ENCODE measurements at places on chromosomes 13 and 19.

GRCh38 chr19:45098521-45099466 is 5.8 kb downstream of the PPP1R37 start:
- DNase-seq: no peak

DNA sequence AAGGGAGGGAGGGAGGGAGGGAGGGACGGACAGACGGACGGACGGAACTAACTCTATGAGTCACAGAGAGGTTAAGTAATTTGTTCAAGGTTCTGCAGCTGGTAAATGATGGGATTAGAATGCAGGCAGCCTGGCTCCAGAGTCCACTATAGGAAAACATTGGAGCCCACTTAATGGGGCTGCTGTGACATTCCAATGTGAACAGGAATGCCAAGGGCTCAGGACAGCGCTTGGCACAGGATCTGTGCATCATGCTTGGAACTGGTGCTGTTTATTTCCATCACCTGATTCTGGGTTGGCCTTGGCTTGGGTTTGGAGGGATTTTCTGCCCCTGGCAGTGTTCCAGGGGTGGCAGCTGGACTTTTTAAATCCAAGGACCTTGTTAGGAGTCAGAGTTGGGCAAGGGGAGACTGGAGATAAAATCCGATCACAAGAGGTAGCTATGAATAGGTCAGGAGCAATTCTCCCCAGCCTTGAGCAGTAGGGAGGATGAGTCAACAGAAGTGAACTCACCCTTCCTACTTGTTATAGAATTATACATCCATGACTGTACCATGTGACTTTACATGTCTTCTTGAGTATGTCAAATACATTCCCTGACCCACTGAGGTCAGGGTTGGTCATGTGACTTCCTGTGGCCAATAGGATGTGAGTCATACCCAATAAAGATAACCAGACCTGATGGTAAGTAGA is 7.8 kb upstream of the HIF3A start:
- DNase-seq: no peak

- DNase-seq: no peak
Measured at GRCh38 chr13:59997976-59998375, 165.8 kb downstream of the DIAPH3 start.

- DNase-seq: no peak
Measured at GRCh38 chr19:54473892-54474372, 836 bp upstream of the CDC42EP5 start.

DNA sequence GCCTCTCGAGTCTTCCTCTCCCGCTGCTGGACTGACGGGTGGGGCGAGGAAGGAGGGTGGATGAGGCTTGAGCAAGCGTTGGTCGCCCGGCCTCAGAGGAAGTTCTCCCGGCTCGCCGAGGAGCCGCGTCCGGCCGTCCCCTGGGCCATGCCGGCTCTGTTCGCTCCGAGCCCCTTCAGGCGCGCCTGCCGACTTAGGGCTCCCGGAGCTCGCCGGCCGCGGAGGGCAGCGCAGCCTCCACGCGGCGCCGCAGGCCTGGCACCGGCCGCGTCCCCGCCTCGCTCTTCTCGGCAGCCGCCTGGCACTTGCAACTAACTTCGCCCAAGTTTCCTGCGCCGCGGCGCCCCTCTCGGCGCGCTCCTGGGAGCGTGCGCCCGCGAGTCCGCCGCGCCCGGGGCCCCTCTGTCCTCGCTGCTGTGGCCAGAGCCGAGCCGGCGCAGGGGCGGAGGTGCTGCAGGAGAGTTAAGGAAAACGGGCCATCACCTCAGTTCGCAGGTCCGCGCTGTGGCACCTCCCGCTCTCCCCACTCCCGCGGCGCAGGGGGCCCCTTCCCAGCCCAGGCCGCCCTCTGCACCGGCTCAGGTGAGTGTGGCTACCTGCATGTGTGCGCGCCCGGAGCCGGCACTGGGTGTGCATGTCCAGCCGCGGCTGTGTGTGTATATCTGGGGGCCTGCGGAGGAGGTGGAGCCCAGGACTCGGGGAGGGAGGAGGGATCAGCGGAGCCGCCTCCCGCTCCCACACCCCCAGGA is 641 bp upstream of the SOX21 start:
- no peak for DNase-seq

DNA sequence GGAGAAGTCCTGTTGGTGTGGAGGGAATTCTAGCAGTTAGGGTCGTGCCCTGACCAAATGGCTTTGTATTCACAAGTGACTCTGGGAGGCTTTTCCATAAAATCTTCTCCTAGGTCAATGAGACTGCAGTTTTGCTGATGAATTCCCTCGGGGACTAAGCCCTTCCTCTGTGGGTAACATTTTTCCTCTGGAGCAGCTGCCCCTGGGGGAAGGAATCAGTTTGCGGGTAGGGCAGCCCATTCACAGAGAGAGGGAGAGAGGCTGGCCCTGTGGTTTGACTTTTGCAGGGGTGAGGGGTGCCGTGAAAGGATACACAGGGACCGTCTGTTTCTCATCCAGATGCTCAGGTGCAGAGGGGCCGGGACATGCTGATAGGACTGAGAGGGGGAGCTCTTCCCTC is 67.3 kb downstream of the ERICH6B start:
- no peak for DNase-seq

- DNase-seq: no peak
Measured at GRCh38 chr13:75196147-75196837, 285.7 kb downstream of the TBC1D4 start.

DNA sequence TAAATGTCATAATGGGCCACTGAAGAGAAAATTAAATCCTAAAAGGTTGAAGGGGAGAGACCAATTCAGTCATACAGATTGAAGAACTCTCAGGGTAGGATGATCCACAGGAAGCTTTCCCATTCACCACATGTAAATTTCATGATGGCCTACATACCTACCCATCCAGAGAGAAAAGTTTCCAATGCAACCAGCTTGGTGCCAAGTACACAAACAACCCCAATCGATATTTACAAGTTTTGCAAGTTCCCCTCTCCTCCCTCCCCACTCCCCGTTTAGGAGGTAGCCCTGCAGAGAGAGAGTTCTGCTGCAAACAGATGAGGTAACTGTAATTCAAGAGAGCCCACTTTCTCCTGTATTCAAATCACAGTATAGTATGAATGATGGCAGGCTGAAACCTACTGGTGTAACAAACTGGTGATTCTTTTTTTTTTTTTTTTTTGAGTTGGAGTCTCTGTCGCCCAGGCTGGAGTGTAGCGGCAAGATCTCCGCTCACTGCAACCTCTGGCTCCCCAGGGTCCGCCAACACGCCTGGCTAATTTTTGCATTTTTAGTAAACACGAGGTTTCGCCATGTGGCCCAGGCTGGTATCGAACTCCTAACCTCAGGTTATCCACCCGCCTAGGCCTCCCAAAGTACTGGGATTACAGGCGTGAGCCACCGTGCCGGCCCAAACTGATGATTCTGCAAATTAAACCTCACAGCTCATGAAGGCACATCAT is 14.4 kb downstream of the FOXO1 start:
- DNase-seq: no peak

- no peak for DNase-seq
Measured at GRCh38 chr13:28743020-28743419, 24.2 kb upstream of the SLC46A3 start.

DNA sequence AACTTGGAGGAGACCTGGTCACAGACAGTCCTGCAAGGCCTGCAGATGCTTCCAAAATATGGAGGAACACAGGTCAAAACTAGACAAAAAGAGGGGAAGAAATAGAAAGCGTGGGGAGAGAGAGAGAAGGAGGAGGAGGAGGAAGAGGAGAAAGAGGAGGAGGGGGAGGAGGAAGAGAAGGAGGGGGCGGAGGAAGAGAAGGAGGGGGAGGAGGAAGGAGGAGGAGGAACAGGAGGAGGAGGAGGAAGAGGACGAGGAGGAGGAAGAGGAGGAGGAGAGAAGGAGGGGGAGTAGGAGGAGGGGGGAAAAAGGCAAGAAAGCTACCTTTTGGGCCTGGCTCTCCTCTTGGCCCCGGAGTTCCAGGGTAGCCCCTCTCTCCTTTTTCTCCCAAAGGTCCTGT is 105.8 kb downstream of the COL4A1 start:
- no peak for DNase-seq

- DNase-seq: no peak
Measured at GRCh38 chr13:113981611-113982295, 7.9 kb upstream of the C13orf46 start.

- DNase-seq: no peak
Measured at GRCh38 chr19:22523940-22524339, 101.8 kb upstream of the ZNF98 start.

DNA sequence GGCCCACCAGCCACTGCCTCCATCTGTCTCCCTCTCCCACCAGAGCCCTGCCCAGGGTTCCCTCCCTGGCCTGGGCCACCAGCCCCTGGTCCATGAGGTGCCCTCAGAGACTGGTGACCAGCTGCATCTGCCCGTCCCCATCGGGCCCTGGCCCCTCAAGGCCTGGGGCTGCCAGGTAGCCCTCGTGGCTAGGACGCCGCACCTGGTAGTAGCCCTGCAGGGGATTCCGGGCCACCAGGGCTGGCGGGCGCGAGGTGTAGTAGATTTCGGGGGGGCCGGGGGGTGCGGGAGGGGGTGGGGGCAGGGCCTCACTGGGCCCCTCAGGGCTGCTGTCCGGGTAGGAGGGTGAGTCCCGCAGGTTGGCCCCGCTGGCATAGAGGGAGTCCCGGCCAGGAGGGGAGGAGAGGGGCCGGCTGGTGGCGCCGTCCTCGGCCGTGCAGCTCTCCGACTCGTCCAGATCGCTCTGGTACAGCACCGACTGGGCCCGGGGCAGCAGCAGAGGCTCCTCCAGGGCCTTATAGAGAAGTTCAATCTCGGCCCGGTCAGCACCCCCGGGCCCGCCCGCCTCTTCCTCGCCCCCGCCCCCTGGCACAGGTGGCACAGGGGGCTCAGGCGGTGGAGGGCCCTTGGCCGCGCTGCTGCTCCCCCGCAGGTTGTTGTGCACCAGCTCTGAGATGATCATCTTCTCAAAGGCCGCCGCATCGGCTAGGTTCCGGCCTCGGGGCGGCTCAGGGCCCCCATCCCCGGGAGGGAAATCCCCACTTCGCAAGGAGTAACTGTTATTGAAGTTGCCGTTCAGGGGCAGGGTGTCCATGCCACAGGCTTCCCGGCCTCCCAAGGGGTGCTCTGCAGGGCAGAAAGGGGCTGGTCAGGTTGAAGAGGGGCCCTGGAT is 14.6 kb upstream of the ASF1B start:
- no peak for DNase-seq

- no peak for DNase-seq
Measured at GRCh38 chr19:47661611-47662010, 51.6 kb upstream of the EHD2 start.

All from stimulated activated CD8-positive, alpha-beta memory T cell treated with anti-CD3 and anti-CD28 coated beads, Interleukin-2, amount 100 ng/mL, for 48 hours (primary cell).